Non-pigmented ciliary epithelial cell (primary cell): ENCODE measurements at places on chromosomes 13 and 19.

- DNase-seq: no peak
Measured at GRCh38 chr19:34600366-34600765, 76.6 kb downstream of the SCGB2B2 start.

GRCh38 chr13:107835339-107836018, 379.9 kb downstream of the LIG4 start:
- DNase-seq: peak; percentile 74

DNA sequence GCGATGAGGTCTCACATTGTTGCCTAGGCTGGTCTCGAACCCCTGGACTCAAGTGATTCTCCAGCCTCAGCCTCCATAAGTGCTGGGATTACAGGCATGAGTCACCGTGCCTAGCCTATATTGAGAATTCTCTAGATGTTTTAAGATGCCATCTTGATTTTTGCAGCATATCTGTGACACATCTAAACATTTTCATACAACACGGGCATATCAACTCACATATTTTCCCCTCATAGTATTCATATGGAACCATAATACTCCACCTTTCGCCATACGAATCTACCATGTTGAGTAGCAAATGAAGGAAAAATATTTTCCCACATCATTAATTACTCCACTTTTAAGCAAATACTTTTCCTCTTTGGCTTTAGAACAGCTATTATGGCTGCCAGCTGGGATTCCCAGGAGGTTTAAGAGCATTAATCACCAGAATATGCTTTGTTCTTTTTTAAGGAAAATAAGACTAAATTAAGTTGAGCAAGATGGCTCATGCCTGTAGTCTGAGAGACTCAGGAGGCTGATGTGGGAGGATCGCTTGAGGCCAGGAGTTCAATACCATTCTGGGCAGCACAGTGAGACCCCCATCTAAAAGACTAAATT, 56.9 kb upstream of the GTF2F2 start:
- DNase-seq: no peak

GRCh38 chr13:101157261-101157660, 259.0 kb downstream of the NALCN start:
- DNase-seq: no peak

DNA sequence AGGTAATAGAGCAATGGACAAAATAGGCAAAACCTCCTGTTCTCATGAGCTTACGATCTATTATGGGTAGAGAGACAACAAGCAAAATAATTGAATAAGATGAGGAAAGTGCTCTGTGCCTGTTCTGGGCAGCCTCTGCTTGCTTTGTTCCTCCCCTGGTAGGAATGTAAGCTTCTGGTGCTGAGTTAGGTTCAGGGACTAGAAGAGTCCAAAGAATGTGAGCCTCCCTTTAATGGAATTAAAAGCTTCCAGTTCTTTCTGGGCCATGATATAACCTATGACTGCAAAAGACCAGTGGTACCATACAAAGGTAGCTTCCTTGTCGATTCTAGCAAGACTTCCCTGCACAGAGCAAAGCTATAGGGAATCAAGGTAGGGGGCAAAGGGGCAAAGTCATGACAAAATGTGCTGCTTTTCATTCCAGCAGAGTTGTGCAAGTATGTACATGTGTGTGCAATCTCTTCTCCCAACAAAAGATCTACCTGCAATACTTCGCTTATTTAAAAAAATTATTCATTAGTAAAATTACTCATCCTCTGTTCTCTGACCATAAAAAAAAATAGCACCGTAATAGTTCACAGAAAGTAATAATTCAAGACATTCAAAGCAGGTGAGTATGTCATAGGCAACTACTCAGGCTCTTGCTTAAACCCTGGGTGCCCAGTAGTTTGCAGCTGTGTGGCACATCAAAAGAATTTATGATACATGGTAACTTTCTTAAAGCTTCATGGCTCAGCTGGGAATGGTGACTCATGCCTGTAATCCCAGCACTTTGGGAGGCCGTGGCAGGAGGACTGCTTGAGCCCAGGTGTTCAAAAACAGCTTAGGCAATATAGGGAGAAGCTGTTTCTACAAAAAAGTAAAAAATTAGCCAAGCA, 21.4 kb downstream of the ACOD1 start:
- no peak for DNase-seq

GRCh38 chr13:49877629-49878218, 58.4 kb downstream of the SPRYD7 start:
- no peak for DNase-seq

DNA sequence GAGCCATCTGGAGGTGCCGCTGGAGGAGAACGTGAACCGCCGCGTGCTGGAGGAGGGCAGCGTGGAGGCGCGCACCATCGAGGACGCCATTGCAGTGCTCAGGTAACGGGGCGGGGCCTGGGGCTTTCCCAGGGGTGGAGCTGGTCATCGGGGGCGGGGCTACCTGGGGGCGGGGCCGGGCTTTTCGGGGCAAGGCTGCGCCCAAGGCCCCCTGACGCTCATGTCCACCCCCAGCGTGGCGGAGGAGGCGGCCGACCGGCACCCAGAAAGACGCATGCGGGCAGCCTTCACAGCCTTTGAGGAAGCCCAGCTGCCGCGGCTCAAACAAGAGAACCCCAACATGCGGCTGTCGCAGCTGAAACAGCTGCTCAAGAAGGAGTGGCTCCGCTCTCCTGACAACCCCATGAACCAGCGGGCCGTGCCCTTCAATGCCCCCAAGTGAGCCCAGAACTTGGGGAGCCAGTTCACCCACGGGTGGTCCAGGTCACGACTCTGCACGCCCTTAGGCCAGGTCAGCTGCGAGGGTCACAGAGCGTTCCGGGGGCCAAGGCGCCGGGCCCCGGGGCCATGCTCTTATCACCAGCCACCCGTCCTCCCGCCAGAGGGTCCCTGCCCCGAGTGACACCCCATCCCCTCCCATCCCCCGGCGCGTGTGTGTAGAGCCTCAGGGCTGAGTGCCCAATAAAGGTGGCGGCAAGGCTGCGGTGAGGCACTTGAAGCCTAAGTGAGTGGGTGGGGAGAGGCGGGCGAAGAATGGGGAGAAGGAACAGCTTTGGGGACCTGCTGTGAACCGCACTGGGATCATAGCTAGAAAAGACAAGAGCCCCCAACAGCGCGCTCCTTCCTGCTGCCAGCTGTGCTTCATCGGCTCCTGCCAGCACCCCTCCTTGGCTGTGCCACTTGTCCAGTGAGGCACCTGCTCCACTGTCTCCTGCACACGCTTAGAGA, 10.7 kb downstream of the CCDC124 start:
- no peak for DNase-seq

DNA sequence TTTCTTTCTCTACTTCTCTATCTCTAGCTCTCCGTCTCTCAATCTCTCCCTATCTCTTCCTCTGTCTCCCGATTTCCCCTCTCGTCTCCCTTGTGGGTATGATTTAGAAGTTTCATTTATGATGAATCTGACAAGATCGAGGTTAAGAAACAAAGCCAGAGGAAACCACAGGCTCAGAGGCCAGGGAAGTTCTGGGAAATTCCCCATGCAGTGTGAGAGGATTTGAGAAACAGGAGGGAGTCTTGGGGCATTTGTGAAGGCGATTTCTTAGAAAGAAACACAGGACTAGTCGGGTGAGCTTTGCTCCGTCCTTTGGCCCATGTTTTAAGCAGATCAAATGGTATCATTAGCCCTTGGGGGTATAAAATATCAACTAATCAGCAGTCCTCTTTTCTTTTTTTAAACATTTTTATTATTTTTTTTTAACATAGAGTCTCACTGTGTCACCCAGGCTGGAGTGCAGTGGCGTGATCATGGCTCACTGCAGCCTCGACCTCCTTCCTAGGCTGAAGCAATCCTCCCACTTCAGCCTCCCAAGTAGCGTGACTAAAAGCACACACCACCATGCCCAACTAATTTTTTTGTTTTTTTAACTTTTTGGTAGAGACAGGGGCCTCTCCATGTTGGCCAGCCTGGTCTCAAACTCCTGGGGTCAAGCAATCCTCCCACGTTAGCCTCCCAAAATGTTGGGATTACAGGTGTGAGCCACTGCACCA, 25.8 kb downstream of the TNFSF9 start:
- no peak for DNase-seq

- no peak for DNase-seq
Measured at GRCh38 chr13:76439546-76439945, 446.7 kb downstream of the KCTD12 start.

DNA sequence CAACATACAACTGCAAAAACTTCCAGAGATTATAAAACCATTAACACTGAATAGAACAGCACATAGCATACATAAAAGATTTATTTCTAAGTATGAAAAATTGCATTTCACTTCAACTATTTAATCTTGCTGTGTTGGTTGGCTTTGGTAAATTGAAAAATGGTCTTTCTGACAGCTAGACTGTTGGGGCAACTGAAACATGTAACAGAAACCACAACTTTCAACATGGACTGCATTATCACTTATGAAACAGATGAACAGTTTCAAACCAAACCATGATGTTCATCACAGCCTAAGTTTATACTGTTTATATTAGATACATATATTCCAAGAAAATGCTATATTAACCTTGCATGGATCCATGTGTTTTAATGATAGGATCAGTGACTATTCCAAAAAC, 324.1 kb upstream of the PCDH9 start:
- DNase-seq: no peak

DNA sequence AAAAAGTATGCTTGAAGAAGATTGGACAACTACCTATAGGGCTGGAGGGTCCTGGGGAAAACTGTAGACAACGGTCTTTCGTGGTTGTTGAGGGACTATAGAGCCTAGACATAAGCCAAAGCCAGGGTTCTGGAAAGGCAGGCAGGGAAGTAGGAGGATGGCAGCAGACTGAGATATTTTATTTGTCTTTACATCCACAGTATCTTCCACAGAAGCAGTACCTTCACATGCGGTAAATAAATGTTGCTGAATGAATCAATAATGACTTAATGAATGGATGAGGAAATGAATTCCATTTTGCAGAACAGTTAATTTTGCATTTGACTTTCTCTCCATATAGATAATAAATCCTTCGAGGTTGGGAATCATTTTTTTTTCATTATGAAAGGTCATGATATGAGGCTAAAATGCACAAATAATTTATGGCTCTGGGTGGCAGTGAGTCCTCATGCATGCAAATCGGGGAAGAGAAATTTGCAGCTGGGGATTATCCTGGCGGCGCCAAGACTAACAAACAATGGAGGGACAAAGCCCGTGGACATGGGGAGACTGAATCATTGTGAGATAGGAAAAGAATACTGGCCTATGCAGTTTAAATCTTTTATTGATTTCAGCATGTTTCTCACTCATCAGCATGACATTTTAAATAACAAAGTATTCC, 102.0 kb downstream of the ERCC5 start:
- DNase-seq: no peak

- DNase-seq: peak; percentile 97
Measured at GRCh38 chr13:97256343-97256783, 34.2 kb downstream of the MBNL2 start.

DNA sequence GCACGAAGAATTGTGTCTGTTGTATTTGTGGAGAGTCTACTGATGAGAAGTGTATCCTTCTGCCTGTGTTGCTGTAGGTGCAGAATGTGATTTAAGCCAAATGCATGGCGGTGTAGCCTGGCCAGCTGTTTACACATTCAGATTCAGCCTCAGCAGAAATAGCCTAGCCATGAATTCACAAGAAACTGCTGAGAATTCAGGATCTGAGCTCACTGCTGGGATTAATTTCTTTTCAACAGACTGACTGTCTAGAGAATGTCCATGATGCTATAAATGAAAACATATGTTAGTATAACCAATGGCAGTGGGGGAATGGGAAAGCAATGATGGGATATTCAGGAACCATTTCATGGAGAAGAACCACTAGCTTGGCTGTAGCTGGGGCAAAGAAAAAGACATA, 77.4 kb upstream of the RNF113B start:
- DNase-seq: no peak

- DNase-seq: no peak
Measured at GRCh38 chr13:73721571-73721970, 412.6 kb downstream of the KLF12 start.

DNA sequence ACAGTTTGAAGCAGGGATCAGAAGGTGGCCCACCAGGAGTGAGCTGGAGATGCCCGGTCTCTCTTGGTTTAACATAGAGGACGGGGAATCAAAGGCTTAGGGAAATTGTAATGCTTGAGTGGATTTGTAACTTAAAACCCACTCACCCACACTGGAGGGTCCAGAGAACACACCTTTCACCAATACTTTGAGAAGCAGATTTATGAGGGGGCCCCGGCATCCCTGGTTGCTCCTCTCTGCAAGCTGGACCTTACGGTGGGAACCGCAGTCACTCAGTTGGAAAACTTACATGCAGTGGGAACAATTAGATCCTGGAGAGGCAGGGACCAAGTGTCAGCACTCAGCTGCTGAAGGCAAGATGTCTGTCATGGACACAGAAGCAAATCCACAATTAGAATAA, 20.5 kb downstream of the PPP5C start:
- no peak for DNase-seq

- DNase-seq: peak; percentile 83
Measured at GRCh38 chr13:104008541-104009435, 942.6 kb upstream of the SLC10A2 start.

DNA sequence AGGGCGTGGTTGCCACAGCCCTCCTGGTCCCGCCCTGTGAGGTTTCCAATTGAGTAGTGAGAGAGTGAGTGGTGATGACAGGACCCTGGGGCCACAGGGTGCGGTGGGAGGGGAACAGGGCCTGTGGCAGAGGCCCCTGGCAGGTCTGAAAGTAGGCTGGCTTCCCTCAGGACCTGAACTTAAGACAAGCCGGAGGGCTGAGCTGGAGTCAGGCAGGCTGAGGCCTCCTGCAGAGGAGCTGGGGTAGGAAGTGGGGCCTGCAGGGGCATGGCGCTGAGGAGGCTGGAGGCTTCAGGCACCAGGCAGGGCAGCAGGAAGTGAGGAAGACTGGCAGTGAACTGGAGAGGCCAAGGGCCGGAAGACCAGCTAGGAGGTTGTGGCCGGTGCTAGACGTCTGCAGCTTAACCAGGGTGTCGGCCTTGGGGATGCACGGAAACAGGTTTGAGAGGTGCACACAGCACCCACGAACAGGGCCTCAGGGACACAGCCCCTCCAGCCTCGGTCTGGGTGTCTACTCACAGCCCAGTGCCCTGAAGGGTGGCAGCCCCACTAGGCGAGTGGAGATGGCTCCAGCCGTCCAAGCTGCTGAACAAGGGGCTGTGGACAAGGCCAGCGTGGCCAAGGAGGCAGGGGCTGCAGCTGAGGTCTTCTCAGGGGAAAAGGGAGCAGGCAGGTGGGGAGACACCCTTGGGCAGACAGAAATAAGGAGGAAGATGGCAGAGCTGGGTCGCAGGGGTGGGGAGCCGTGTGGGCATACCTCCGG, 17.8 kb downstream of the POP4 start:
- no peak for DNase-seq

- no peak for DNase-seq
Measured at GRCh38 chr13:32669030-32669646, 82.9 kb downstream of the PDS5B start.

GRCh38 chr13:91238036-91238435, 109.5 kb upstream of the MIR17HG start:
- DNase-seq: no peak

- no peak for DNase-seq
Measured at GRCh38 chr19:8083141-8083540, 30.6 kb downstream of the CCL25 start.

GRCh38 chr13:106986033-106986484, 418.1 kb upstream of the ARGLU1 start:
- no peak for DNase-seq
